Body of pancreas (tissue), 4 donors: ENCODE measurements at places on chromosomes 4 and X. TPM values are rescaled to one million over a fixed set of nuclear protein-coding genes. Genes with fewer than 3 reads are reported as not detected.

DNA sequence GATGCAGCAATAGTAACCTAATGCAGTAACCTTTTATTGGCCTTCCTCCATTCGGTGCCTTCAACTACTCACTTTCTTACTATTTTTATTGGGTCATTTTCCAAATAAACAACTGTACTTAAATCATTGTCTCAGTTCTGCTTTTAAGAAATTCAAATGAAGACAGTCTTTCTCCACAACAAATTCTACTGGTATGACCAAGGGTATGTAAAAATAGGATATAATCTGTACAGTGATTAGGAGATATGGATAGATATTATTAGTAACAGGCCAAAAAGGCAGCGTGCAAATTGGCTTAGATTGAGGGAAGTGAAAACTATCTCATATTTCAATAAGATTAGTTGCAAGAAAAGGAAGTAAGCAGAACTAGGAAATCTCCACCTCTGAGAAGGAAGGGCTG lies 177.4 kb upstream of the PPP1R2C start:
- no peak for DNase-seq

DNA sequence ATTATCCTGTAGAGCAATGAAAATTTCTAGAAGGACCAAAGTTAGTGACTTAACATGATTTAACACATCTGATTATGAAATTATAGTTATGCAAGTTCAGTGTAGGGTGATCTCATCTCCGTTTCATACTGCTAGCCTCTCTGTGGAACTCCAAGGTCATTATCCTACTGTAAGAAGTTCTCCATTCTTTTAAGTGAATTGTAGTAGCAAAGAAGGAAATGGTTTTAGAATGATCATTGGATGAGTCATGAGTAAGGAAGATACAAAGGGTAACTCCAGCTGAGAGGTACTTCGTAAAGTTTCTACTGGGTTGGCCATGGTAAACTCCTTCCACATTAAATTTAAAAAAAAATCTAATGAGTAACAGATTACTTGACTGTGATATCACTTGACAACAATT lies 215.0 kb upstream of the GIMD1 start:
- DNase-seq = no peak

DNA sequence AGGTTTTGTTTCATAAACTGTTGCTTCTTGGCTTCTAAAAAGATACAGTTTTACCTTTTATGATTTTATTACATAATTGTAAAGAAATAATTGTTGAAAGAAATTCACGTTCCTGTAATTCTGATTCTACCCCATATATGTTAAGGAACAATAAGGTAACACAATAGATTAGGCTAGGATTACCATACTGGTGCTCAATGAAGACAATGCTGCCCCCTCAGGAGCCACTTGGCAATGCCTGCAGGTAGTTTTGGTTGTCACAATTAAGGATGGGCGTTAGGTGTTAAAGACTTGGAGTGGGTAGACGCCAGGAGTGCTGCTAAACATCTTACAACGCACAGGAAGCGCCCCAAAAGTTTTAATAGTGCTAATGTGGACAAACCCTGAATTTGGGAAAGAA lies 133.2 kb downstream of the NLGN4X start:
- DNase-seq = no peak

DNA sequence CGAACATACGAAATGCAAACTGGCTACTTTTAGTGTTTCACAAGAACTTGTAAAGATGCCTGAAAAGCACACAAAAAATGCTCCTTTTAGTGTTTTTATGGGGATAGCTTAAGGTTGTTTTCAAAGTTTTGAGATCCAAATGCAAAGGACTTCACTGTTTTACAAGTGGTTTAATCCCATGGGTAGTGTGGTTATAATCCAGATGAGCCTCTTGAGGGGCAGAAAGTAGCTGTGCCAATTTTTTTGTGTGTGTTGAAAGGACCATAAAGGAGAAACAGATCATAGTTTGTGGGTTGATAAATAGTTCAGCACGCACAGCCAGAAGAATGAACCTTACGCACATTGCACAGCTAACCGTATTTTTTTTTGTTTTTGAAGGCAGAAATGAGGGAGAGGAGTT lies 126.9 kb upstream of the GIMD1 start:
- no peak for DNase-seq

- no peak for DNase-seq
These were observed 136.3 kb downstream of the BCOR start for GRCh38 chrX:39961441-39961840.

- no peak for DNase-seq
These were observed 99.8 kb downstream of the LARP7 start for GRCh38 chr4:112736718-112737135.

- no peak for DNase-seq
These were observed 212.7 kb upstream of the TAPT1 start for GRCh38 chr4:16438986-16439385.

GRCh38 chrX:8783097-8783713 lies 18.0 kb downstream of the FAM9A start:
- peak; percentile 65 for DNase-seq

DNA sequence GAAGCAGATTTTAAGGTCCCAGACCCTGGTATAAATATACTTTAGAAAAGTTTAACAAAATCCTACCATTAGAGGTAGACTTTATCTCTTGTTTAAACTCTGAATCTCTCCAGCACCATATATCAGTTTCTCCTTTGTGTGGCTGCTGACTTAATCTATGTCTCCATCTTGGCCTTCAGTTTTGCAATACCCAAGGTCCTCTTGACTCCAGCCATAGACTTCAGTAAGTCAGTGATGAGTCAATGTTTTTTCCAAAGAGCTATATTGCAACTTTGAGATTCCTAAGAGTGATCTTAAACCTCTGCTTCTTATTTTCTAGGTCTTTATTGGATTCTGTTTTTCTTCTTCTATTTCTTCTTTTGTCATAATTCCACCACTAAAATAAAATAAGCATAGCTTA lies 50.8 kb upstream of the ADGRL3 start:
- DNase-seq = no peak

GRCh38 chr4:181193131-181193930 lies 1049.9 kb upstream of the TENM3 start:
- no peak for DNase-seq

DNA sequence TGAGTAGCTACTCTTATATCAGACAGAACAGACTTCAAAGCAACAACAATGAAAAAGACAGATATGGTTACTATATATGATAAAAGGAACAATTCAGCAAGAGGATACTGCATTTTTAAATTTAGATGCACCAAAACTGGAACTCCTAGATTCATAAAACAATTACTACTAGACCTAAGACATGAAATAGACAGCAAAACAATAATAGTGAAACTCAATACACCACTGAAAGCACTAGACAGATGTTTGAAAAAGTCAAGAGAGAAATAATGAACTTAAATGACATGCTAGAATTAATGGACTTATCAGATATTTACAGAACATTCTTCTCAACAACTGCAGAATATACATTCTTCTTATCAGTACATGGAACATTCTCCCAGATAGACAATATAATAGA lies 99.5 kb upstream of the ITM2A start:
- no peak for DNase-seq

GRCh38 chr4:147198411-147199051 lies 252.9 kb upstream of the TTC29 start:
- DNase-seq = no peak

DNA sequence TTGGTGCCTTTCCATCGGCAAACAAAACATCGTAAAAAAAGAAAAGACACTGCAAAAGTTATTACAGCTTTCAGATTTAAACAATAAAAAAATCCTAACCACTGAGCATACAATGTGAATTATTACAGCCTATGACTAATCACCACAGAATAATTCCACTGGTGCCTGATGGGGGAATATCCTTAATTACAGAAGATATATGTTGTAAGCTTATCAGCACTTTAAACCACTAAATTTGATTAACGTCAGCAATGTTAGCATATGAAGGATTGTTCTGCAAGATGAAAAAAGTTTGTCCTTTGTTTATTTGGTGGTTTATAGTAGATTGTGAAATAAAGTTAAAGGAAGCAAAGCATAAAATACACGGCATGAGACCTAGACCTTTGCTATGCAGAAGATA lies 210.2 kb upstream of the ADAMTS3 start:
- no peak for DNase-seq

- peak; percentile 16 for DNase-seq
These were observed 187.7 kb upstream of the NUDT10 start for GRCh38 chrX:51144828-51145442.

DNA sequence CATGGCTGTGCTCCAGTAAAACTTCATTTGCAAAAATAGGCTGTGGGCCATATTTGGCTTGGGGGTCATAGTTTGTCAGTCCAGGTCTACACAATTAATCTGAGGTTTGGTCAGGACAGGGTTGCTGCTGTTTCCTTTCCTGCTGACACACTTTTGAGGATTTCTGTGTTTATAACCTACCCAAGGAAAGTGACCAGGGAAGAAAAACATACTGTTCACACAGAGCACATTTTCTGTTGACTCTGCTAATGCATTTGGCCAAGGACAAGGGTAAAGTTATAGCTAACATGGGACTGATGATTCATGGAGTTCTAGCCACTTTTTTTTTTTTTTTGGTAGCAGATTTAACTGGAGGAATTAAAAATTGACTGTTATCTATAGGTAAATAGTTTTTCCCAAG lies 43.9 kb upstream of the GEMIN8 start:
- DNase-seq = no peak

- no peak for DNase-seq
These were observed 3.2 kb downstream of the SCARB2 start for GRCh38 chr4:76210452-76210851.

DNA sequence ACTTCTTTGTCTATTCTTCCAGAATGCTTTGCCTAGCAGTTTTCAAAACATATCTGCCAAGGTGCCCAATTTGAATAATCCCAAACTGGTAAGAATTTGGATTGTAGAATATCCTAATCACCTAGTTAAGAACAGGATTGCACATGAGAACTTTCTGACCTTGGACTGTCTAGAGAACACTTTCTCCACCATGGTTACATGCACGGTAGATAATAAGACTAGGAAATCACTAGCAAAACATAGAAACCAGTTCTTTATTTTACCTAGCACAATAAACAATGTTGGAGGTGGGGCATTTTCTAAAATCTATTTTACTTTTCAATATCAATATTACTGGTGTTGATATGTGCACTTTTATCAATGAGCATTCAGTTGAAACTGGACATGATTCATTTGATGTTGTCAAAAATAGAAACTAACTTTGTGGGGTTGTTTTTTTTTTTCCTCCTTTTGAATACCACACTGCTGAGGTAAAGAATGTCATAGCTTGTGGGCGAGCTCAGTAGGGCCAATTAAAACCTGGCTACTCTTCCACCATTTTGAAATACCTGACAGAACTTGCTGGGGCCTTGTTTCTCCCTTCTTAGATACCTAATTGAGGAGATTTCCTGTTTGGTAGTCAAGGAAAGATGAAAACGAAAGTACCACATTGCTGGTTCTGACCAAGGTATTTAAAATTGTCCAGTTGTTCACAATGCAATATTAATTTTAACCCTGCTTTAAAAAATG lies 10.4 kb downstream of the MID1IP1 start:
- no peak for DNase-seq

DNA sequence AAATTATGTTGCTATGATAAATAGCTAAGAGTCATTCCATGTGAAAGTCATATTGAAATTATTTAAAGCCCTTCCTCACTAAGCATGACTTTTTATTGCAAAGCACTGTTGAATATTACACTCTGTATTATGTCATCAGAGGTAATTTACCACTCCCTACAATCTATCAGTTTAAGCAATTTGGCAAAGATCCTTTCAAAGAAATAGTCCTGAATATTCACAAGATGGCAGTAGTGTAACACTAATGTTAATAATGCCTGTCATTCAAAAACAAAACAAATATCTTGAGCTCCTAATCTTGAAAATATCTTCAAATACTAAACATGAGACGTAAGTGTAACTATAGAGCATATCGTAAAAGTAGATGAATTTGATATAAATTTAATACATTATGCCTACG lies 208.6 kb upstream of the TECRL start:
- no peak for DNase-seq

DNA sequence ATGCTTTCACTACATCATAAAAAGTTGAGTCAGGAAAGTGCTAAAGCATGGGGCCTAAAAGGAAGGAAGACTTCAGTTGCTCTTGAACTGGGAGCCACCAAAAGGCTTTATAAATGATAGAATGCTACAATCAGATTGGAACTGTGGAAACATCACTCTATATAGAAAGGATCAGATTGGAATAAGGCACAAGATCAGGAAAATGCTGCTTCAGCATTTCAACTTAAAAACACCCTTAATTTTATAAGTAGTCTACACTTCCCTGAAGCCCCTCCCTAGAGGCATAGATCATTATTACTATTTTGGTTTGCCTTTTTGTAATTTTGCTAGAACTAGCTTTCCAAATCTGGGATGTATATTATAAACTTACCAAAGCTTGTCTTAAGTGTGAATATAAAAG lies 170.7 kb downstream of the FANCB start:
- DNase-seq = no peak

GRCh38 chr4:150280081-150280895 lies 202.0 kb downstream of the DCLK2 start:
- DNase-seq = no peak

DNA sequence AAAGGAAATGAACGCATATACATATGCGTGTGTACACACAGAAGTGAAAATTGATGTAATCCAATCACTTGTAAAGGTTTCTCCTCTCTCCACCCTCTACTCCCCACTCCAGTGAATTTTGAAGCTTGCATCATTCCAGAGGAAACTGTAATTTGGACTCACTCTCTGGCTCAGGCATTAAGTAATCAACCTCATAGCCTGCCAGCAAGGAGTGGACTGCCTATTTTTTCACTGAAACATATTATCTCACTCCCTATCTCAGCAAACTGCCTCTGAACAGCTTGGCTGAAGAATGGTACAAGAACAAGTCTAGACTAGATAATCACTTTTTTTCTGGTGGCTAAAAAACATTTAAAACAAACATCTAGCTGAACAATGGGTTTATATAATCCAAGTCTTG lies 124.2 kb downstream of the C4orf51 start:
- no peak for DNase-seq

DNA sequence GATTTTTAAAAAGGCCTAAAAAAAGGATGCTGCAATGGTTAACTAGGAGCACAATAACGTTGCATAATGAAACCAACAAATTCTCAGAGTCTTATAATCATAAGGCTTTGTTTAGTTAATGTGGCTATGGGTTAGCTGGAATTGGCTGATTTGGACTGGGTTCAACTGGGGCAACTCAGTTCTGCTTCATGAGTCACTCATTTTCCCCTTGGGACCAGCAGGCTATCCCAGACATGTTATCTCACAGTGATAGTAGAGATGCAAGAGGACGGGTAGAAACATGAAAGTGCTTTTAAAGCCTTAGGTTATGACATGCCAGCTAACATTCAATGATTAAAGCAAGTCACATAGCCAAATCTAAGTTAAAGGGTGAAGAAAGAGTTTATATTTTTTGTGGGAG lies 189.2 kb upstream of the GK2 start:
- DNase-seq = no peak

- DNase-seq = no peak
These were observed 3.4 kb downstream of the NCAPG start for GRCh38 chr4:17814140-17814539.

The SLC25A43 gene
- 10.6 TPM for total RNA-seq

The PPA2 gene
- total RNA-seq = 279 TPM

The CHRNA9 gene
- not detected for total RNA-seq

The MAGEA8 gene
- total RNA-seq = not detected

The ADGRG2 gene
- total RNA-seq = 0.66 TPM

The STATH gene
- total RNA-seq = not detected

The SYNPO2 gene
- 19.5 TPM for total RNA-seq

The FRMD7 gene
- total RNA-seq = not detected

The EREG gene
- total RNA-seq = not detected

The TIGD4 gene
- 3.0 TPM for total RNA-seq

The VCX3A gene
- not detected for total RNA-seq

The EVC2 gene
- total RNA-seq = 8.6 TPM

The AMBN gene
- not detected for total RNA-seq

The BMP3 gene
- total RNA-seq = not detected

The KLB gene
- 3.6 TPM for total RNA-seq

The CUL4B gene
- 28.5 TPM for total RNA-seq

The PCSK1N gene
- total RNA-seq = 196 TPM
